Stimulated activated CD8-positive, alpha-beta memory T cell treated with anti-CD3 and anti-CD28 coated beads, Interleukin-4, amount 100 ng/mL, for 48 hours (primary cell): ENCODE measurements at places on chromosomes 7 and 10.
A peak's percentile ranks its signal among the peaks of the same experiment; 100 is the strongest.

DNA sequence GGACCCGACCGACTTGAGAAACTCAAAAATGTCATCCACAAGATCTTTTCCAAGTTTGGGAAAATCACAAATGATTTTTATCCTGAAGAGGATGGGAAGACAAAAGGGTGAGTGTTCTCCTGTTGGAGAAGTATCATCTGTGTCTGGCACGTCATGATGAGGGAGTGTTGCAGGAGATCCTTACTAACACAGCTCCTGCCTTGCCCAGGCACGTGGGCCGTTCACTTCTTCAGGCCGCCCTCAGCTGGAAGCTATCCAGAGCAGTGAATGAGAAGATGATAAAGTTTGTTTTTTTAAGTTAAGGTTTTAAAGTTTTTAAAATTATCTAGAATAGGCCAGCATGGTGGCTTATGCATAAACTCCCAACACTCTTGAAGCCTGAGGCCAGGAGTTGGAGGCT, 6.2 kb downstream of the EIF3B start:
- DNase-seq, result no peak

DNA sequence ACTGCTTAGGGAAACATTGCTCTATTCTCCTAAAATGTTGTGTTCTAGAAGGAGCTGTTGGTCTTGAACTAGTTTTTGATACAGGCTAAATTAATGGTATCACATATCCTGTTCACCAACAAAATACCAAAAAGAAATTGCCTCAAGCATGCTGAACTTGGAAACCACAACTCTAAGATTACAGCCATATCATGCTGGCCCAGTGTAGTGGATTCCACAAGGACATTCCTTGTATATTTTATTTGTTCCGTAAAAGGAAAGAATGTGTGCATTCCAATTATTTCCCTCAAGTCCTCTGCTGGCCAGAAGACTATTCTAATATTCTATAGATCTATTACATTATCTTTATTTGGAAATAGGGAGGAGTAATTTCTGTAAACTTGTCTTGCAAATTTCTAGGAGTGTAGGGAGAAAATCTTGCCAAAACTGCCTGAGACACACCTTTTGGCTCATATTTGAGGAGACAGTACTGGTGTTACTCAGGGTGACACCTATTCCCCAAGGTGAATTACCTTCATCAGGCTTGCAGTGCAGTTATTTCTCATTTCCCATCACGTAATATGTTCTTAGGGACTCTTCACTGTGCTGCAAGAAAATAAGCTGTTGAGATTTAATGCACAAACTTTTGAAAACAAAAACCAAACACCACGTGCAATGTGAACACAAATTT, 1.9 kb upstream of the NEBL start:
- DNase-seq, result no peak

- DNase-seq, result no peak
Measured at GRCh38 chr7:80748363-80749042, 110.1 kb downstream of the CD36 start.

DNA sequence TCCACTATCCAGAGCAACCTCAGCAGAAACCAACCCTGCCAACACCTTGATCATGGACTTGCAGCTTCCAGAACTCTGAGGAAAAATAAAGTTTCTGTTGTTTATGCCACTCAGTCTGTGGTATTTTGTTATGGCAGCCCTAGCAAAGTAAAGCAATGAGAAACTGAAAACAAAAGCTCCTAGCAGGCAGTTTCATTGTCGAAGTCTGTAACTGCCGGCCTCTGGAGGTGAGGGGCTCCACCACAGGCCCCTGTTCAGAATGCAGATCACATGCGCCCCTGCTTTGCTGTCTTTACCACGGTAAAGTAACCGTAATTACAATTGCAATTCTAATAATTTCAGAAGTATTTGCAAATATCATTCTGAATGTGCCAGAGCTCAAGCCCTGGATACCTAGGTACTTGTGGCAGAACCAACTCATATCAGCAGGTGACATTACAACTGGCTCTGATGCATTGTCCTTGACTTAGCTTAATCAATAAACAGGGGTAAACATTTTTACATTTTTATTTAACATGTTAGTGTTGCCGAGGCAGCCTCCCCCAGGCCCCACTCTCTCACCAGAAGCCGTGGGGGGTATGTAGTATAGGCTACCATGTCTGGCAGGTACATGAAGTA, 193.2 kb downstream of the ELMO1 start:
- no peak for DNase-seq

DNA sequence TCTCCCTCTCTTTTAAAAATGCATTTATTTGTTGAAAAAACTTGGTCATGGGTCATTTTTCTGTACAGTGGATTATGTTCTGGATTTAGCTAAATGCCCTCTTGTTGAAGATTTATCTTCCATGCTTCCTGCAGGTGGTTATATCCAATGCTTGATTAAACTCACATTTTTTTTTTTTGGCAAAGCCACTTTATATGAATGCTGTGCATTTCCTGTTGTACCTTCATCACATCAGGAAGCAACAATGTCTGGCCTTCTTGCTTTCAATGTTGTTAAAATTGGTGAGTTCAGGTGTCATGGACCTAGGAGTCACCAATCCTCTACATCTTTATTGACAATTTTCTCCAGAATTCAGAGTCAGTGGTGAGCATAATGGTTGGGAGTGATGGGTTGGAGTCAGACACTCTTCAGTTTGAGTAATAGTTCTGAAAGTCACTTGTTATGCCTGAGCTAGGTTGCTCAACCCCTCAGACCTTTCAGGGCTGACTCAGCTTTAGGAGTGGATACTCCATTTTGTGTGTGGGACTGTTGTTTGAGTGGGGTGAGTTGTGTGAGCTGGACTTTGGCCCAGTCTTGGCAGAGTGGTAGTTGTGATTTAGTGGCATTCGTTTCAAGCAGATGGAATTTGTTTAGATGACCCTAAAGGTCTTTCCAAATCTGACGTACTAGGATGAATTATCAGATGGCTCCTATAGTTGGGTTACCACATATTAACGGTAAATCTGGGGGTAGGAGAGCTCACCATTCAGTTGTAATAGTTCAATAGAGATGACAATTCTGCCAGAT, 213.5 kb upstream of the ZNF32 start:
- DNase-seq, result peak; percentile 14

GRCh38 chr10:100341953-100342626, 4.9 kb upstream of the SCD start:
- DNase-seq, result peak; percentile 63

DNA sequence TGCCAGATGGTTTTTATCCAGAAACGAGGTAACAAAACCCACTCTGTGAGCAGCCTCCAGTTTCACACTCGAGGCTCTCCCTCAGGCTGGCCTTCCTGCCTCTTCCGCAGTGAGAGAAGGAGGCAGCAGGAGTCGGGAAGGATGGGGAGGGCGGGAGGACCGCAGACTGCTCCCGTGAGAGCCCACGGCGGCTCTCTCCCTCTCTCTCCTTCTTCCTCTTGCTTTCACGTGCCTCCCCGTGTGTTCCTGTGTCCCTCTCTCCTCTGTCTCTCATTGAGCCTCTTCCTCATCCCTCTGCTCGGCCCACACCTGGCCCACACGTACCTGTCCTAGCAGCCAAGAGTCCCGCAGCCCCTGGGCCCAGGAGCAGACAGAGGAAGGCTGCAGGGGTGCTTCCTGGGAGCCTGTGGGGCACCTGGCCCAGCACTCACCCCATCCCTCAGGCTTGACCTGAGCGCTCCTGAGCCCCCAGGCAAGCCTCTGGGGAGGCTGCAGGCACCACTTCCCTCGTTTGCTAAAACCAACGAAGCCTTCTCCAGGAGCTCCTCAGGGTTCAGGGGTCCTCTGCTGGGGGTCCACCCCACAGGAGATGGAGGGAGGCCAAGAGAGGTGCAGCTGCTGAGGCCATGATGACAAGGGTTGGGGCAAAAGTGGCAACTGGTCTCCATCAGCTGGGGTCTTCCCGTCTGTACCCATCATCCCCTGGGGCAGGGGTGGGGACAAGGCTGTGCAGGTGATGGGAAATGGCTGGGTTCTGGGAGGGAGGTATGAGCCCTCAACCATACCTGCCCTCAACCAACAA, 13.6 kb downstream of the SPOCK2 start:
- no peak for DNase-seq

GRCh38 chr10:130720235-130720634, 584.0 kb downstream of the GLRX3 start:
- no peak for DNase-seq

DNA sequence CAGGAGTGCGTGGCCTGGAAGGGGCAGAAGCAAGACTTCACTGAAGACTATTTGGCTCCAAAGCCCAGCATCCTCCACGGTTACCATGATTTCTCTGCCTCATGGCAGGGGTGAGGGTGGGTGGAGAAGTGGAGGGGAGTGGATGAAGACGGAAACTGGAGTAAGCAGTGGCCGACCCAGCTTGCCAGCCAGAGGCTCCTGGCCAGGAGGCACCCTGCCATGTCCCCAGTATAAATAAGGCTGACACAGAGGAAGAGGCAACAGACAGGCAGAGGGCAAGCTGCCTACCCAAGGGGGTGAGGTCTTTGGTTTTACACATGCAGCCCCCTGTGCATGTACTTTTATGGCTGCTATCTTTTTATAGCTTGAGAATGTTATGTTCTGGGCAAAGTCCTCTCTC, 102.6 kb upstream of the TBX20 start:
- no peak for DNase-seq

DNA sequence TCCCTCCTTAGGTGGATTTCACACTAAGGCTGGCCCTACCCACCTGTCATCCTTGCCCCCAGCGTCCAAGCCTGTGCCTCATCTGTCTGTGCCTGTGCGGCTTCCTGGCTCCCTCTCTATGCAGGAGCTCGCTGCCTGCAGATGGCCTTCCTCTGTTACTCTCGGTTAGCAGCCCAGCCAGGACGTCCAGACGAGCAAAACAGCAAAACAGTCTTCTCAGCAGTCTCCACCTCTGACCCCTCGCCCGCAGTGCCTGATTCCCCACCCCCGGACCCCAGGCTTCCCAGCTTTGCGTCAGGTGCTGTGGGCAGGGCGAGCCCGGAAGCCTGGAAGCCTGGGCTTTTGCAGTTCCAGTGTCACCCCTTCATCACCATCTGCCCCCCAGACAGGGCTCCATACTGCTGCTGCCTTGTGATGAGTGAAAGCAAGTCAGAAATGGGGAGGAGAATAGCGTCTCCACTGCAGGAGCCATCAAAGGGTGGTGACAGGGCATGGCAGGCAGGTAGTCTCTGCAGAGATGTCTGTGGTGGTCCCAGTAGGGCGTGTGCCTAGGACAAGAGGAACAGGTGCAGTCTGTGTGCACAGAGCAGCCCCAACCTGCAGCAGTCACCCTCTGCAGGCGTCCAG, 88.5 kb downstream of the ADCY1 start:
- peak; percentile 13 for DNase-seq

- no peak for DNase-seq
Measured at GRCh38 chr10:108696792-108697477, 1226.4 kb downstream of the XPNPEP1 start.

DNA sequence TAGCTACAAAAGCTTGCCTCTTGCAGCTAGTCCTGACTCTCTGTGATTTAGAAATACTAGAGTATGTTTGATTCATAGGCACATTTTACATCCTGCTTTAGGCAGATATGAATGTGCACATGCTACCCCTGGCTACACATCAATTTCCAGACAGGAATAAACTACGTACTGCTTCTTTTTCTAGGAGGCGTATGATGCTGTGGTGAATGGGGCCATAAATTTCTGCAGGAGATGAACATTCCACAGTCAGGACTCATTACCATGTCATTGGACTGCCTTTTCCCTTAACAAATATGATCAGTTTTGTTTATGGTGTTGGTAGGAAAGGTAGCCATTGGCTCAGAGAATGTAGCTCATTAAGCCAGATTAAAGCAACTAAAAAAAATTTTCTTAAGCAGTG, 50.1 kb upstream of the IFRD1 start:
- DNase-seq, result no peak

DNA sequence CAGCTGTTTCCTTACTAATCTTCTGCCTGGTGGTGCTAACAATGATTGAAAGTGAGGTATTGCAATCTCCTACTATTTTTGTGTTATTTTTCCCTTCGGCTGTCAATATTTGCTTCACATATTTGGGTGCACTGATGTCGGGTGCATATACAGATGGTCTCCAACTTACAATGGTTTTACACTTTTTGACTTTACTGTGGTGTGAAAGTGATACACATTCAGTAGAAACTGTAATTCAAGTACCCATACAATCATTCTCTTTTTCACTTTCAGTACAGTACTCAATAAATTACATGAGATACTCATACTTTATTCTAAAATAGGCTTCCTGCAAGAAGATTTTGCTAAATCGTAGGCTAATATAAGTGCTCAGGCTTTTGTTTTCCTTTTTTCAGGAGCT, 73.2 kb downstream of the RNF216 start:
- no peak for DNase-seq

GRCh38 chr10:22712956-22713852, 1.2 kb downstream of the PIP4K2A start:
- DNase-seq, result peak; percentile 48

- no peak for DNase-seq
Measured at GRCh38 chr10:76647301-76647700, 990.3 kb downstream of the KCNMA1 start.

DNA sequence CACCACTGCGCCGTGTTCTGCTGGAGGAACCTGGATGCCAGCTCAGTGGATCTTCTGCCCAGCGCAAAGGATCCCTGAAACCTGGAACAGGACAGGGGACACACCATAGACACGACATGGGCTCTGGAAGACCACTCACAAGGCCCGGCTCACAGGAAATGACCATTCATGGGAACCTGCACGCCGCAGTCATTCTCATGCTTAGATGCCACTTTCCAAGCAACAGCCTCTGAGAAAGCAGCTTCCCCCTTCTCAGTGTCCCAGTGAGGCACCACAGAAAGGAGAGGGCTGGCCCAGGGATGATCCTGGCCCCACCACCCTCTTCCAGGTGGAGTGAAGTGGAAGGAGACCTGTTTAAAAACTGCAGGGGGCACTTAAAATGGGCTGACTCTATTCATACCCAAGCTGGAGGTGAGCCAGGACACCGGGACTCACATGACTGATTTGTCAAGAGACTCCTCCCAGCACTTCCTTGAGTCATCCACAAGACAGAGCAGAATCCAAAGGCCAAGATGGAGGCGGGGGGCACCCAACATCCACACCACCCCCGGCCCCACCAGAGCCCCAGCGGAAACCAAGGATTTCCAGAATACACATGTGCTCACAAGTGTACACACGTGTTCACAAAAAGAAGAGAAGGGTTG, 11.2 kb downstream of the CTBP2 start:
- no peak for DNase-seq

DNA sequence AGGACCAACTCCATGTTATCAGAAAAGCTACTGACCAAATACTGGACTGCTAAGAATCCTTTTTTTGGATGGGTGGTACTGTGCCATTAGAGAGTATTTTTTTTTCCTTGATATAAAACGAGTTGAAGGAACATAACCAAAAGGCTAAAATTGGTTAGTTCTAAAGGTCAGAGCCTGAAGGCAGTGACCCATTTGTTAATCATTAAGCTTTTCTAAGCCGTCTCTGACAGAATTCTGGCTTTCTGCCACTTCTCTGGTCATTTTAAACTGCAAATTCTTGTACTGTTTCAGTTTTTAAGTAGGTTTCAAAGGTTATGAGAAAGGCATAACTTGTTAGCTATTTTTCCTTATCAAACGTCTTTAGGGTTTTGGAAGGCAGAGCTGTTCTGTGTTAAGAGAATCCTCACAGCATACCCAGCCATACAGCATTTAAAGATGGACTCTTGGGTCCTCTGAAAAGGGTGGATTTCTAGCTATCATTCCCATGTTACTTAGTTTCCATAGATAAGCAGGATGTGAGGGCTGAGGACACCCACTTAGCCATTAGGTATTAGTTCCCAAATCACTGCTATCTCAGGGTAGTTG, 196.8 kb downstream of the RNLS start:
- DNase-seq, result no peak
